ENCODE measurements at places on chromosomes 12 and 14.
A peak's percentile ranks its signal among the peaks of the same experiment; 100 is the strongest.

GRCh38 chr12:15728118-15728598 lies 61.0 kb downstream of the EPS8 start:
- peak; percentile 77 for DNase-seq

DNA sequence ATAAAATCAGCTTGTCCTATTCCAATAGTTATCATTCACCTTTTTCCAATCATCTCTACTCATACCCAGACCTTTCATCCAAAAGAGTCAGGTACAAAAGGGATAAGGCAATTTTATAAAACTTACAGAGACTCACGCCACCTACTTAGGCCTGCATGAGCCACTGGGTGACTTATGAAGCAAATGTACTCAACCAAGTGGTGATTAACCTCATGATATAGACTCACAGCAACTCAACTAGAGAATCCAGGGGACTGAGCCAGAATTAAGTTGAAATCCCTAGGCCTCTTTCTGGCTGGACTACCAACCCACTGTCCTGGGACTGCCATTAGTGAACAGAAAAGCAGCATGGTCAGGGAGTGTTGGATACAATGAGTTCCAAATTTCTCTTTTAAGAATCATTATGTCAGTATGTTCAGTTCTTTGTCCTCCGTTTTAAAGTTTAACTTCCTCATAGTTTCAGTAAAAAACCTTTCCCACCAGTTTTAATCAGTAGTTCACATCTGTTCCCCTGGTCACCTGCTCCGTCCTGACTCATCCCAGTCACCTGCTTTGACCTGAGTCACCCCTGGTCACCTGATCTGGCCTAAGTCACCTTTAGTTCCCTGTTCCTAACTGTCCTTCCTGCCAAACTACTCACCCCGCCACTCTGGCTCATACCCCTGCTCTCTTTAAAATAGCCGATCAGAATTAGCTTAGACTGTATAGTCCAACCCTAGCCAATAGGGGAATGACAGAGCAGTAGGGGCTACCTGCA lies 36.8 kb downstream of the SPTSSA start:
- no peak for DNase-seq

DNA sequence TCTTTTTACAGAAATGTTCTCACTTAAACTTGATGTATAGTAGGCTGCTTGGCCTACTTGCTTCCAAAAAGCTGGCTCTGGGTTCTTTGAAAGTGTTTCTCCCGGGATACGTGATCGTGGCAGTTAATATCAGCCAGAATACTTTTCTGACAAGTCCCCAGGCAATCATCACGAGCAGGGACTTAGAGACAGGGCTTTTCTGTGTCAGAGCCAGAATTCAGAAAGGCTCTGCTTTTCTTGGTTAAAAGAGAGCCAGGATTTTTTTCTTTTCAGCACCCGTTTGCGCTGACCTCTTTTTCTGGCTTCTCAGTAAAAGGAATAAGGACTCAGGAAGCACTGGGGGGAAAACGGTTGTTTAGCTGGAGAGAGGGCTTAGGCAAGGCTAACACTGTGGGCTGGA lies 57.8 kb upstream of the ARHGAP5 start:
- no peak for DNase-seq

GRCh38 chr12:30962047-30962446 lies 35.5 kb downstream of the TSPAN11 start:
- no peak for DNase-seq

DNA sequence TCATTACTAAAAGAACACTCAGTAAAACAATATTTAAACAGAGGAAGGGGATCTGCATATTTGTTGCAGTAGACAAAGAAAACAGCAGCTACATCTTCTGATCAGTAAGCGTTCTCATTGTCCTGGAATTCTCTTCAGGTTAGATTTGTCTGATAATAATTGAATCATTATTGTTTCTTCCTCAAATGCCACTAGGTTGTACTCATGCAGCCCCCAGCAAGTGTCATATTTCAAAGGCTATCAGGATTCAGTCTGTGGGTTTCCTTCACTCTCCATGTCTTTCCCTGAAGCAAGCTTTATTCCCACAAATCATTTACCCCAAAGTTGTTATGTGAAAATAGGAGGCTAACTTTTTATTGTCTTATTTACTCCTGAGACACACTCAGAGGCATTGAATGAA lies 14.7 kb downstream of the PIK3C2G start:
- DNase-seq = no peak

Data from brain pericyte (primary cell).